ENCODE measurements at places on chromosomes 1 and 21.
A peak's percentile ranks its signal among the peaks of the same experiment; 100 is the strongest.

DNA sequence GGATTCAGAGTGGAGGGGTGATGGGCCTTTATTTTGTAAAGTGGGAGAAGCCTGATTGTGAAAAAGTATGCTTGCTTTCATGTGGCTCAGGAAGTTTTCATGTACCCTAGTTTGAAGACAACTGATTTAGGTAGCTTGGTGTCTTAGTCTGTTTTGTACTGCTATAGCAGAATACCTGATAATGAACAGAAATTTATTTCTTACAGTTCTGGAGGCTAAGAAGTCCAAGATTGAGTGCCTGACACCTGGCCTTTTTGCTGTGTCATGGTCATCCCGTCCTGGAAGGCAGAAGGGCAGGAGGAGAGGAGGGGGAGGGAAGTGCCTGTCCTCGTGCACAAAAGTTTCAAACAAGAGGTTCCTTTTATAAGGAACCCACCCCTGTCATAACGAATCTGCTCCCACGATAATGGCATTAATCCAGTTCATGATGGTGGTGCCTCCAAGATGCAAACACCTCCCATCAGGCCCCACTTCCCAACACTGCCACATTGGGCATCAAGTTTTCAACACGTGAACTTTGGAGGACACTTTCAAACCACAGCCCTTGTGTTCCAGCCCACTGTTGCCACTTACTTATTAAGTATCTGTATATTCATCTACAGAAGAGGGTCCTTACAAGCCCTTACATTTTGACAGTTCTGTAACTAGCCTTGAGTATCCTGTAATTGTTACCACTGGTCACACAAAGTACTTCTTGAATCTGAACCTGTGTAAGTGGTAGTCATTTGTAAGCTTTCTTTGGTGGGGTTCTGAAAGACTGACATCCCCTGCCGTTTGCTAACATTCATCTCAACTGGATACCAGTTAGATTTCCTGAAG is 9.5 kb downstream of the UCK2 start:
- DNase-seq, result no peak

- DNase-seq, result no peak
Measured at GRCh38 chr1:202311875-202312635, 29.7 kb downstream of the UBE2T start.

- no peak for DNase-seq
Measured at GRCh38 chr1:92876351-92876750, 44.5 kb downstream of the RPL5 start.

GRCh38 chr1:43008115-43009060 is 49.7 kb upstream of the SLC2A1 start:
- DNase-seq, result no peak

DNA sequence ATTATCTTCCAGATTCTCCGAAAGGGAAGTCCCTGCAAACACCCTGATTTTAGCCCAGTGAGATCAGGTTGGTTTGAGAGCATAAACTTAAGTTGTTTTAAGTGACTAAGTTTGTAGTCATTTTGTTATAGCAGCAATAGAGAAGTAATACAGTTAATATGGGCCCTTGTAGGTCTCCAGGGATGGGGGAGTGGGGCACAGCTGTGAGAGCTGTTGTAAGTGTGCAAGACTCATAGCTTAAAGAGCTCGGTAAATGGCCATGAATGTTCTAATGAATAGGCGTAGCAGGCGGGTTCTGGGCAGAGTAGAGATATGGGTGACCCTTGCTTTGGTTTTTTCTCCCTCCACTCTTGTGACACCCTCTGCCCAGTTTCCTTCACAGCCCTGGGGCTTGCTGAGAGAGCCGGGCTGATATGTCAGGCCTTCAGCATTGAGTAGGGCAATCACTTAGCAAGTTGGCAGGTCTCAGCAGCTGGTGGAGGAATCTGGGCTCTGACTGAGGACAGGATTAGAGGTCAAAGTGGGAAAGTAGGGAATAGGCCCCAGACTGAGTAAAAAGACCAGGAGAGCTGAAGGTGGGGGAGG is 16.0 kb upstream of the ID3 start:
- peak; percentile 27 for DNase-seq

- DNase-seq, result no peak
Measured at GRCh38 chr1:27589841-27590426, 14.0 kb downstream of the AHDC1 start.

- DNase-seq, result no peak
Measured at GRCh38 chr21:24025101-24025500, 1582.2 kb downstream of the MRPL39 start.

DNA sequence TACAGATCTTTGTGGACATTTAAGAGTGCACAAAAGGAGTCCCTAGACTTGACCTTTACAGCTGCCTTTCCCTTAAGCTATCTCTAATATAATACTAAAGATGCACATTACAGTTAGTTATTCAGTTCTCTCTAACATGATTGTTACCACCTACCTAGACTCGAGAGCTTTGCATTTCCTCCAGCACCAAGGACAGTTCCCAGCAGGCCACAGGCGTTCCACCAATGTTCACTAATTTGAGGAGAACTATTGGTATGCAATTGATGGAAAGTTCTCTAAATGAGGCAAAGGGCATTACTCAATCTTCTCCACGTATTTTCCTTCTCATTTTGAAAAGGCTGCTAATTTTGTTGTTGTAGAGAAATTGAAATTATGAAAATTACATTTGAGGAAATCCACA is 5.4 kb upstream of the NTNG1 start:
- peak; percentile 35 for DNase-seq

DNA sequence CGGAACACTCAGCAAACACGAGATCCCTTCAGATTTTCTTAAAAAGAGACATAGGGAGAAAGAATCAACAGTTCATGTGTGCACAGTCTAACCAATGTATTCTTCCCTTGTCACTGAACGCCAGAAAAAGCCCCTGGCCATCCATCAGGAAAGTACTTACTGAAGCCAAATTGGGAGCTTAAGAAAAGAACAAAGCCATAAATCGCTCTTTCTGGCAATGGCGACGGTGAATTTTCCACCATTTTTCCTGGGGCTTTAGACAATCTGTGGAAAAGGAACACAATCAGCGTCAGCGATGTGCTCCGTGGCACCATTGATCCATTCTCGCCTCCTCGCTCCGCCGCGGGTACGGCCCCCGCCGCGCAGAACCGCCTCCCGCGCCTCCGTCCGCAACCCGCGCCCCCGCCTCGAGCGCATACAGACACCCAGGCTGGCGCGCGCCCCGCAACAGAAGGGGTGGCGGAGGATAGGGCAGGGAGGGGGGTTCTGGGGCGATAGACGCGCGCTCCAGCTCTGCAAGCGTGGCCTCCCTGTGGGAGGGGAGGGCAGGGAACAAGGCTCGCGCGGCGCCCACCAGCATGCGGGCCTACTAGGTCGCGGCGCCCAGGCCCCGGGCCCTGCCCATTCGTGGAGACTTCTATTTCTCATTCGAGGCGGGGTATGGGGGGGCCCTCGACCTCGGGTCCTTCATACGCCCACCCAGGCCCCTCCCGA is 440 bp downstream of the PIGP start:
- peak; percentile 86 for DNase-seq

DNA sequence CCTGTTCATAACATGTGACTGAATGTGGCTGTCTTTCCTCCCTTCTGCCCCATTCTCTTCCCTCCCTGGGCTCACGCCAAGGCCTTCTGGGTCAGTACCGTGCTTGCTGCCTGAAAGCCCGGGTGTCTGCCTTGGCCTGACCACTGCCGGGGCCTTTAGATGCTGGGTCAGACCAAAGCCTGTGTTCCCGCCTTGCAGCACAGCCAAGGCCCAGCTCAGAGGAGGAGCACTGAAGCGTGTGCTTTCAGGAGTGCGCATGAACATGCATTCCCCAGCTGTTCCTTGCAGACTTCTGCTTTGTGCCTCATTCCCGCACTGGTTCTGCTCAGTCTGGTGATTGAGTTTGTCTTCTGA is 27.0 kb upstream of the SARS1 start:
- DNase-seq, result no peak

DNA sequence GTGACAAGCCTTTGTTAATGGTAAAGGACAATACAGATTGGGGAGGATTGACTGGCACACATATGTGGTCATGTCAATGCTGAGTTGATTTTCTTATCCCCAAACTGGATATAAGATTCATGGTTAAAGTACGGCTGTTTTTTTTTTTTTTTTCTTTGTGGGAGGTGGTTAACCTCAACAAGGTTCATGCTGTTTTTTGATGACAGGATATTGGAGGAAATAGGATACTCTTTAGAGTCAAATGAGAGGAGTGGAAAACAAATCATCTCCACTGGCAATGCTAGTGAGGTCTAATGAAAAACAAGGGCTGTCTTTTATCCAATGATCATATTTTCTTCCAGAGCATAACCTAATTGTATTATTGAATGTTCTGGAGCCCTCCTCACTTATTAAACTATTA is 140.2 kb downstream of the FAM78B start:
- no peak for DNase-seq

- DNase-seq, result no peak
Measured at GRCh38 chr1:119000371-119001180, 12.4 kb upstream of the TBX15 start.

DNA sequence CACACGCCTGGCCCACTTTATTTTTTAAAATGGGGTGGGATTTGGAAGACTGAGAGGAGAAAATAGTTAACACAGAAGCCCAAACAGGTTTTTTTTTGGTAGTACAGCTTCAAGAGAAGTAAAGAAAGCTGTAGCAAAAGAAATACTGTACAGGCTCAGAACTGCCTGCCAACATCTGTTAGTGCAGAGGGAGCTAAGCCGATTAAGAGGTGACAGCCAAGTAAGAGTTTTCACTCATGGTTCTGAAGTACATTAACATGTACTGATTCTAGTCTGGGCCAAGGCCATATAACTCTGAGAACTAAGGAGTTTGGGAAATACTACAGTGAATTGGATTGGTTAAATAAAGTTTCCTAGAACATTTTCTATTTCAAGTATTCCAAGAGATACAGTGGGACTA is 51.6 kb downstream of the EIF2B3 start:
- DNase-seq, result no peak

All from T1000 (cell line).